Gastrocnemius medialis (tissue), 4 donors: ENCODE measurements at places on chromosomes 6 and 20. TPM values are rescaled to one million over a fixed set of nuclear protein-coding genes. Genes with fewer than 3 reads are reported as not detected.
A peak's percentile ranks its signal among the peaks of the same experiment; 100 is the strongest.

- DNase-seq = no peak
- peaks cover 5% of the 10 kb centered on the region for H3K4me1 ChIP-seq
- peaks cover 19% of the 10 kb centered on the region for H3K27me3 ChIP-seq
- no peak overlapping the region for H3K27ac ChIP-seq
- peak overlapping the region; percentile 82 for H3K4me3 ChIP-seq
- no peaks in the 10 kb centered on the region for H3K36me3 ChIP-seq
Measured at GRCh38 chr6:96836631-96837080, 621 bp downstream of the GPR63 start.

CAPN11 gene
- not detected for total RNA-seq

GRCh38 chr20:47981222-47981621, 195.9 kb upstream of the SULF2 start:
- DNase-seq = no peak
- no peaks in the 10 kb centered on the region for H3K36me3 ChIP-seq
- no peaks in the 10 kb centered on the region for H3K4me1 ChIP-seq
- no peak overlapping the region for H3K4me3 ChIP-seq
- H3K27ac ChIP-seq = no peak overlapping the region
- no peaks in the 10 kb centered on the region for H3K27me3 ChIP-seq

DNA sequence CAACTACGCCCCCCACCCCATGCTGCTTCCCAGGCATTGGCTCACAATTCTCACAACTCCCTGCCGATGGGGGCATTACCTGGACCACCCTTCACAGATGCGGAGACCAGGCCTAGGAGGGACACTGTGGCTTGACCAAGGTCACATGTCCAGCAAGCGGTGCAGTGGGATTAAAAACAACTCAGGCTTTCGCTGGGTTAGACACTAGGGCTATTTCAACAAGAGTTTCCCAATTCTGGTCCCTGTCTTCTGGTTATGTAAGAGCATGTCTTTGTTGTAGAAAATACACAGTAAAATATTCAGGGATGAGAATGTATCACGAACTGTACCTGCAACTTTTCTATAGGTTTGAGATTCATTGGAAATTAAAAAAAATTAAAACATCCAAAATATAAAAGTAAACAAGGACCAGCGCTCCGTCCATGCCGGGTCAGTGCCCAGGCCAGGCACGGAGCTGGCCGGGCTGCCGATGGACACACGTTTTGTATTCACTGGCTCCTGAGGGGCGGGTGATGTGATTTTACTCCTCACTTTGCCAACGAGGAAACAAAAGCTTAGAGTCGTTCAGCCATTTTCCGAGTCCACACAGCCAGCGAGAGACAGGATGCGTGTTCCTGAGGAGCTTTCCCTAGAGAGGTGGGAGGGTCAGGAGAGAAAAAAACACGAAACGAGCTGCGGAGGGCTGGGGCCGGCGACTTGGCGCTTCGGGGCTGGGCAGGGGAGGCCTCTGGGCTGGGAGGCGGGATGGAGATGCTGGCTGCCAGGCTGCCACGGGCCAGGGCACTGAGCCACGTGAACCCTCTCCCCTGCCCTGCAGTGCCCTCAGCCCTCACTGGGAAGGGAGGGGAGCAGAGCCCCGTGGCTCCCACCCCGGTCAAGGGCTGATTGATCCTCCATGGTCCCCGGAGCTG, 17.1 kb upstream of the VSTM2L start:
- no peaks in the 10 kb centered on the region for H3K36me3 ChIP-seq
- H3K4me3 ChIP-seq = no peak overlapping the region
- DNase-seq = no peak
- H3K27ac ChIP-seq = no peak overlapping the region
- no peaks in the 10 kb centered on the region for H3K4me1 ChIP-seq

DNA sequence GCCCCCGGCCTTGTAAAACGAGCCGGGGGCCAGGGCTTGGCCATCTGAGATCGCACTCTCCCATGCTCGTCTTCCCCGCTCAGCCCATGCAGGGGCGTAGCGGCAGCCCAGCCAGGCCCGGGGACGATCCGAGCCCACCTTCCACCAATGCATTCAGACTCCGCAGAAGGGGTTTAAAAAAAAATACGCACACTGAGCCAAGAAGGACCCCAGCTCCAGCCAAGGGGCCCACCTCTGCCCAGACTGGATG, 320 bp downstream of the GSTA4 start:
- peaks cover 16% of the 10 kb centered on the region for H3K4me1 ChIP-seq
- H3K4me3 ChIP-seq = peak overlapping the region; percentile 83
- peak overlapping the region; percentile 92 for H3K27ac ChIP-seq
- H3K36me3 ChIP-seq = no peaks in the 10 kb centered on the region
